Bone marrow (tissue), 2 donors: ENCODE measurements at places on chromosomes 12 and 14.

DNA sequence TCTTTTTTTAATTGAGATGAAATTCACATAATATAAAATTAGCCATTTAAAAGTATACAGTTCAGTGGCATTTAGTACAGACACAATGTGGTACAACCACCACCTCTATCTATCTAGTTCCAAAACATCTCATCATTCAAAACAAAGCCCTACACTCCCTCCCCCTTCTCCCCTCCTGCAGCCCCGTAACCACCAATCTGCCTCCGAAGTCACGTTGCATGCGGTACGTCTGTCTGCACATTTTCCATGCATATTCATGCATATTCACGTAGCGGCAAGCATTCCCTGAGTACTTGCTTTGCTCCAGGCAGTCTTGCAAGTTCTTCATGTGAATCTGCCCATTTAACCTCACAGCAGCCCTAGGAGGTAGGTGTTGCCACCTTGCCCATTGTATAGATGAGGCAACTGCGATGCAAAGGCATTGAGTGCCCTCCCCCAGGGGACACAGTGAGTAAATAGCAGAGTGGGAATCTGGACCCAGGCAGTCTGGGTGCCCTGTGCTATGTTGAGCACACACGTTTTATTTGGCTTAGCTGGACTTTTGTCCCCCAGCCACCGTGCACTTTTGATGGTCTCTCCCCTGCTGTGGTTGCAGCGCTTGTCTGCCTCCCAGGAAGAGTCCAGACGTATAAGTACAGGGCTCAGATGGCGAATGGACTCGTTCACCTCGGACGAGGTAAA is 43.4 kb downstream of the RIN3 start:
- no peak for DNase-seq

DNA sequence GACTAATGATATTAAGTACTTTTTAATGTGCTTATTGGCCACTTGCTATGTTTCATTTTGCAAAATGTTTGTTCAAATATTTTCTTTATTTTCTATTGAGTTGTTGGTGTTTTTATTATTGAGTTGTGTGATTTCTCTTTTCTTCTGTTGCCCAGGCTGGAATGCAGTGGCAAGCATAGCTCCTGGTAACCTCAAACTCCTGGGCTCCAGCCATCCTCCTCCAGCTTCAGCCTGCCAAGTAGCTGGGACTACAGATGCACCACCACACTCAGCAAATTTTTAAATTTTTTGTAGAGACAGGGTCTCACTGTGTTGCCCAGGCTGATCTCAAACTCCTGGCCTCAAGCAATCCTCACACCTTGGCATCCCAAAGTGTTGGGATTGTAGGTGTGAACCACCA is 199.2 kb downstream of the NOVA1 start:
- DNase-seq: no peak

DNA sequence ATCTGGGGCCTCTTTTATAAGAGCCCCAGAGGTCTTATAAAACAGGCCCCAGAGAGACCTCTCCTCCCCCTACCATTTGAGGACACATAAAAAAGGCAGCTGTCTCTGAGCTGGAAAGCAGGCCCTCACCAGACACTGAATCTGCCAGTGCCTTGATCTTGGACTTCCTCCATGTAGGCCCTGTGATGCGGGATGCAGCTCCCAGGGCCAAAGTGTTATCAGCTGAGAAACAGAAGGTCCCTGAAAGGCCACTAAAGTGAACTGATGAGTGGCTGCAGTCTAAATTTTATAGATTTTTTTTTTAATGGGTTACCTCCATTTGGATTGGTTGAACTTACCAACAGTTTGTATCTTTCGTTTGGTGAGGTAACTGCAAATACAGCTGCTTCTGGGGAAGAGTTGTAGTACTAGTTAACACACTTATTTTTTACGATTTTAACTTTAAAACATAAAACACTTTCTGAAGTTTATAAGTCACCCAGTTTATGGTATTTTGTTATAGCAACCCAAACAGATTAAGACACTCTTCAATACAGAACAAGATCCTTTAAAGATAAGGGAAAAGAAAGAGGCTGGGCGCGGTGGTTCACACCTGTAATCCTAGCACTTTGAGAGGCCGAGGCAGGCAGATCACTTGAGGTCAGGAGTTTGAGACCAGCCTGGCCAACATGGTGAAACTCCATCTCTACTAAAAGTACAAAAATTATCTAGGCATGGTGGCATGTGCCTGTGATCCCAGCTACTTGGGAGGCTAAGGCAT is 5.6 kb upstream of the GUCY2C start:
- DNase-seq: no peak

GRCh38 chr12:124389725-124390441 is 95.0 kb downstream of the RFLNA start:
- DNase-seq: no peak

DNA sequence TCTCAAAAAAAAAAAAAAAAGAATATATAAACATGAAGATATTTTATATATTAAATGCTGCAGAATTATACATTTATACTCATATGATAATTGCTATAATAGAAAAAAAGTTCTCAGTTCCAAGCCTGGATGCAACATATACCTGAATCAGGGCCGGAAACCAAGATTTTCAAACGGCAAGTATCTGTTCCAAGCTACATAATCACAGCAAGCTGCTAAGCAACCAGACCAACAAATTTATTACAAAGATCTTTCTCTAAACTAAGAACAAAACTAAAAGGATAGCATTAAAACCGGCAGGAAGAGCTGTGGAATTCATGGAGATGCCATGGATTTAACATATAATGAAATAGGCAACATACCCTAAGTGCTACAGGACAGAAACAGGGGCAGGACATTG is 7.1 kb downstream of the RACGAP1 start:
- DNase-seq: no peak

- no peak for DNase-seq
Measured at GRCh38 chr12:104682790-104683279, 226.1 kb downstream of the CHST11 start.

GRCh38 chr12:58176296-58176869 is 235.0 kb downstream of the ATP23 start:
- DNase-seq: peak; percentile 2

- DNase-seq: no peak
Measured at GRCh38 chr14:97224016-97224415, 426.8 kb downstream of the VRK1 start.

DNA sequence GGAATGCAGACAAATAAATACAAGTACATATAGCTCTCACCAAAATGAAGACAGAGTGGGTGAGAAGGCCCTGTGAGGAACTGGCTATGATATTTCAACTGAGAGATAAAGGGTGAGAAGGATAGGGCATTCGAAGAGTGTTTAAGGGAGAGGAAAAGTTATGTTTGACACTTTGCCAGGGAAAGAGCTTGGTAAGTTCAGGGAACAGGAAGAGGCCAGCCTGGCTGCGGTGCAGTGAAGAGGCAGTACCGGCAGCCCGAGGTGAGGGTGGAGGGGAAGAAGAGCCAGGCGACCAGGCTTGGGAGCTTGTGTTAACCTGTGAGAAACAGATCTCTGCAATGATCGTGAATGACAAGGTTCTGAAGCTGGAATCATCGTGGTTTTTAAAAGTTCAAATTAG is 84.7 kb upstream of the RFX4 start:
- DNase-seq: no peak

DNA sequence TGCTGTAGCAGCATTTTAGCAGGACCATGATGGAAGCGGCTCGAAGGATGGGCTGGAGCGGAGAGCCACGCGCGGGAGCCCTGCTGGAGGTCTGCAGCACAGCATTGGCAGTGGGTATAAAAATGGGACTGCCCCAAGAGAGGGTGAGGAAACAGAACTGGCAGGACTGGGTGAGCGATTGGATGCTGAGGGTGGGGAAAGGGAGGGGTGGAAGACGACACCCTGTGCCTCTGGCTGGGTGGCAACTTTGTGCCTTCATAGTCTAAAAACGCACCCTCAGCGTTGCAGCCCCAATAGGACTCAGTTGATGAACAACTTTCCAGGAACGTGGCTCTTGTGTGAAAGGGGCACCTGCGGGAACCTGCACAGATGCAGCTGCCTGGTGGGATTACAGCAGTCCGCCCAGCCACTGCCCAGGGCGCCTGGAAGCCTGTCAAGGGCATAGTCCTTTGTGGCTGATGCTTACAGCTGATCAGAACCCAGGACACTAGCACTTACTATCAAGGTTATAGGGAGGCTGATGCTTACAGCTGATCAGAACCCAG is 73.0 kb downstream of the NINJ2 start:
- DNase-seq: no peak

DNA sequence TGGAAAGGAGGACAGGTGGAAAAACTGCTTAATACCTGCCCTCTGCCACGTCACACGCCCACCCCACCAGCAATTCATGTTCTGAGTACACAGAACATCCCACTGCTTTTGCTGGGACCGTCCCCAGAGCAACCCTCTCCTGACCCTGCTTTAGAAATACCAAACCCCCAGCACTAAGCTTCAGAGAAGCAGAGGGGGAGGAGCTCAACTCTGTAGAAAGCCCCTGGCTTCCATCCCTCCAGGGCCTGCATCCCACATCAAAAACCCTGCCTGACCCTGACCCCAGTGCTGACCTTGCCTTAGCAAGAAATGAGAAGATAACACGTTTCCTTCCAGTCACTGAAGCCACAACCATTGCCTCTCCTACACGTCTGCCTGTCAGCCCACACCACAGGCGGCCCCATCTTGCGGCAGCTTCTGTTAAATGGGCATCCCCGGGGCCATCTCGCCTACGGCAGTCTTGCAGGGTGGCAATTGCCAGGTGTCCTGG is 19.7 kb downstream of the VDR start:
- DNase-seq: no peak

- no peak for DNase-seq
Measured at GRCh38 chr12:81942594-81942993, 183.4 kb upstream of the PPFIA2 start.

GRCh38 chr12:46702581-46703344 is 123.0 kb downstream of the SLC38A4 start:
- no peak for DNase-seq

DNA sequence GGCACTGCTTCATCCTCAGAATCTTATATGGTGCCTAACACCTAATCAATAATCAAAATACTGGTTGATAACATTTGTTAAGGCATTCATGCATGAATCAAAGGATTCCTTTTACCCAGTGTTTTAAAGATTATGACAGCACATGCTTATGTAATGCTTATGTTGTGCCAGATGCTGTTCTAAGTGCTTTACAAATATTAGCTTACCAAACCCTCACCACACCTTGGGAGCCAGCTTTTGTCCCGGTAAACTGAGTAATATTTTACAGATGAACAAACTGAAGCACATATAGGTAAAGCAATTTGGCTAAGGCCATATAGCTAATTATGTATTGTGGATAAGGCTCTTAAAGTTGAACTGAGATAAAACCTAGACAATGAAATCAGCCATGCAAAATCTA is 209.2 kb downstream of the ALX1 start:
- no peak for DNase-seq

DNA sequence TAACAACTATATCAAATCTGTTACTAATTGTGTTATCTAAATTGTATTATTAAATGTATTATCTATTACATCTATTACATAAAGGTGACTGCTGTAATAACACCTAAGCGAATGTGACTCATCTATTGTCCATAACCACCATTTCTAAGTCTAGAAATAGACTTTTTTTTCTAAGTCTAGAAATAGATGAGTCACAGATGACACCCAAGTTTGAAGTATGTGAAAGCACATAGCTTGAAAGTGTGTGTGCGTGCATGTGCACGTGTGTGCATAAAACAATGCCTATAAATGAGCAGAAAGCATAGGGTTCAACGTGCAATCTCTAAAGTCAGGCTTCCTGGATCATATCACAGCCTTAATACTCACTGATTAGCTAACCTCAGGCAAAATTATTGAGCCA is 451.3 kb upstream of the USP15 start:
- no peak for DNase-seq

DNA sequence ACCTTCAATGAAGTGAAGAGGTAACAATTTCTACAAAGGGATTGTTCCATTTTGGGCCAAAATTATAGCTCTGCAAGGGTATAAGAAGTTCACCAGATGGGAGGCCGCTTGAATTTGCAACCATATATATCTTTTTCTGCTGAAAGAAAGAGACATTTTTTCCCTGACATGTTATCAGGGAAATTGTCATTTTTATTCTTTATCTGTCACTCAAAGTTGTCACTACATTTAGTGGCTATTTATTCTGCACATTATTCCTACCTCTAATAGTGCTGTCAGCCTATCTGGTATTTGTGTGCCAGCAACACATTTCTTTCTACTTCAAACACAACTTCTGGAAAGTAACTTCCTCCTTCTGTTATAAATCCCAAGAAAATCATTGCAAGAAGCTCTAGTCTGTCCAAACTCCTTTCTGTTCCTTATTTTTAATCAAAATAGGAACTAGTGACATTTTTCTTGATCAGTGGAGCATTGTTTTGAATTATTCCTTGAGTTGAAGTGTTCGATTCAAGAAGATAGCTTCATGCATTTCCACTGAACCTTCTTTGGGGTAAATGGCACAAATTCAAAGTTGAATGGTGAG is 137.9 kb upstream of the ATP2B1 start:
- no peak for DNase-seq

GRCh38 chr12:126418400-126418799 is 1353.2 kb downstream of the AACS start:
- no peak for DNase-seq

DNA sequence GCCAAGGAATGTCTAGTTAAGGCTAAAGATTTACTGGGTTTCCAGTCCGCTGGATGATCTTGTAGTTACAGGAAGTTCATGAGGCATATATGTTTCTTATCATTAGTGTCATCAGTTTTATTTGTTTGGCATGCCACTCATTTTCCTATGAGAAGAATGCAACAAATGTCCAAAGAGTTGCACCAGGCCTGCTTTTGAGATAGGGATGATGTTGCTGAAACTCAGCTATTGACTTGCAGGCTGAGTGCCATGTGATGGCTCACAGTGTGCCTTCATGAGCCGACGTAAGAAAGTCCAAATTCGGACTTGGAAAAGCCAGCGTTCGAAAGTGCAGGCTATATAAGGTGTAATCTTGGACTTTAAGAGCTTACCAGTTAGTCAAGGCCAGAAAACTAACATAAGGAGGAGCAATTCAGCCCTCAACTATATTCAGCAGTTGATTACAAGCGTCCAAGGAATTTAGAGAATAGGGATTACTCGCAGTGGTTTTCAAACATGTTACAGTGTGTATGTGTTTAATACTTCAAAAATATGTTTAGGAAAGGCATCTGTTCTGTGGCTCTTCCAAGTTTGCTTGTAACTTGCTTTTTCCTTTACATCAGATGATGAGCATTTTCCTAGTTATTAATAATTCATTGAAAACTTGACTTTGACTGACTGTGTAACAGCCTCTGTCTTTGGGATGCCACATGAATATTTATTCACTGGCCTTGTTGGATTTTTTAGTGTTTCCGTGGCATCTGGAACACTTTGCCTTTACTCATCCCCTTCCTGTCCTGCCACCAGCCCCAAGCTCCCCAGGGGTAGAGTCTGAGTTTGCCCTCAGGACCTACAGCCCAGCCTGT is 101.3 kb downstream of the LGMN start:
- no peak for DNase-seq

DNA sequence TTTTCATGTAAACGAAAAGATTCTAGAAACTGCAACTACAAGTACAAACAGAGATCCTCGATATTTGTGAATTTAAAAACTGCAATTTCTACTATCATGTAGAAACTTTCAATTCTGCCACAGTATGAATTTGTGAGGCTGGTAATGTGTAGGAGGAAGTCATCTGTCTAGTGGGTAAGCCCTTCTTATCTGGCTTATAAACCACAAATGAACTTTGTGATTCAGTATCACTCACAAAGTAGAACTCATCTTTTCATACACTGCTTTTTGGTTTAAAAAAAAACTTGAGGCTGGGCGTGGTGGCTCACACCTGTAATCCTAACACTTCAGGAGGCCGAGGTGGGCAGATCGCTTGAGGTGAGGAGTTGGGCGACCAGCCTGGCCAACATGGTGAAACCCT is 20.7 kb downstream of the GTF2A1 start:
- DNase-seq: peak; percentile 32
